Ammon's horn (tissue), 1 donor: ENCODE measurements at places on chromosomes 11 and 22.

- no peak for DNase-seq
Observed at GRCh38 chr11:40370821-40371616, 1088.4 kb downstream of the LRRC4C start.

GRCh38 chr11:24509114-24509513 is 12.3 kb downstream of the LUZP2 start:
- no peak for DNase-seq

DNA sequence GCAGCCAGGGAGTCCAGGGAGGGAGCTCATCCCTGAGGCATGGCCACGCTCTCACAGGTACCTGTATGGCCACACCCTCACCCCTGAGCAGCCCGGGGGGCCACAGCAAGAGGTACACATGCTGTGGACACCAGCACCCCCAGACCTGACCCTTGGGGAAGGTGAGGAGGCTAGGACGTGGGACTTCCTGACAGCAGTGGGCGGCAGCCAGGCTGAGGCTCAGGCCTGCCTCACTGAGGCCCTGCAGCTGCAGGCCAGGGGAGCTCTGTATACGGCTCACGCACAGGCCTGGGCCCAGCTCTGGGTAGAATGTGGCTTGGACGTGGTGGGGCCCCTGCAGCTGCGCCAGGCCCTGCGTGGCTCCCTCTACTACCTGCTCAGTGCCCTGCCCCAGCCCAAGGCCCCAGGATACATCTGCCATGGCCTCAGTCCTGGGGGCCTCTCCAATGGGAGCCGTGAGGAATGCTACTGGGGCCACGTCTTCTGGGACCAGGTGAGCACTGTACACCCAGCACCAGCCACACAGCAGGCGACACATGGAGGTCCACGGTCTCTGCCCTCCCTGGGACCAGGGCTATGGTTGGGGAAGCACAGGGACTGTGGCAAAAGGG is 1.8 kb downstream of the PGGHG start:
- DNase-seq = no peak

DNA sequence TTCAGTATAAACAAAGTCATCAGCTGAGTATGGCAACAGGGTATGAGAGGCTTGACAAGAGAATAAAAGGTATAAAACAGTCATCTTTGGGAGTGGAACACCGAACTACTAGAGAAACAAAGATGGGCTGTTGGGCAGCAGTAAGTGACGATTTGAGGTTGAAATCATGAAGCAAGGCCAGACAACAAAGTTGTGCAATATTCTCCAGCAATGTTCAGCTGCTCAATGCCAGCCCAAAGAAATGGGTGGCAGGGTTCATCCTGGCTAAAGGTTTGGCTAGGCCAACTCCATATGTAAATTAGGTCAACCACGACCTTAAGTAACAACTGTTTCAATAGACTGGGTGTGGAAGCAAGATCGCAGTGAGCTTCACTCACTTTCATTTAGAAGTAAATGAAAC is 6.2 kb downstream of the APIP start:
- DNase-seq = no peak

GRCh38 chr11:46339816-46340215 is 7.4 kb upstream of the DGKZ start:
- DNase-seq = no peak

DNA sequence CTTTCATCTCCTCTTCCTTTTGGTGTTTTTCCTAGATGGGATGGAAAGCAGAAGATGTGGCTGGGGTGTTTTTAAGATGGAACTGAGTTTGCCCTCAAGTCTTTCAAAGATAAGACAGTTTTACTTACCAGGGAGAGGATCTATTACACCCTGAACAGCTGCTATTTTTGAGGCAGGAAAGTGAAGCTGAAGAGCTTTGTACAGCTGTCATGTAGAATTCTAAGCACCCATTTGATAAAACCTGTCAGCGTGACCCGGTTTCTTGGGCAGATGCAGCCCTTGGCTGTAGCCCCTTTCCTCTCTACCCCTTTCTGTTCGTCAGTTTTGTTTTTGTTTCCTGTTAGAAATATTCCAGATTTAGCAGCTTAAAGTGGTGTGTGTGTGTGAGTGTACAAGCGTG is 35.2 kb downstream of the FAT3 start:
- no peak for DNase-seq

DNA sequence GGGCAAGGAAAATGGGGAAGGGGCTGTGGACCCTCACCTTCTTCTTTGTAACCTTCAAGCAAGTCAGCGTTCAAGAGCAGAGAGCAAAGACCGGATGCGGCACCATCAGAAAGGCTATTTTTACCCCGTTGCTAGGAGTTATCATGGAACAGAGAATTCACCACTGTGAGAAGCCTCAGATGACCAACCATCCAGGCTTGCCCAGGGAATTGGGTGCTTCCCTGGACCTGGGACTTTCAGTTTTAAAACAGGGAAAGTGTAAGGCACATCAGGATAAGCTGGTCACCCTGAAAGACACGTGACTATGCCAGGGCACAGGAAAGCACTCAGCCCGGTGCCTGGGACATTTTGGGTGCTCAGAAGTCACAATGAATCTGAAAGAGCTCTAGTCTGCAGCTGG is 10.4 kb downstream of the GALNT18 start:
- DNase-seq = no peak

DNA sequence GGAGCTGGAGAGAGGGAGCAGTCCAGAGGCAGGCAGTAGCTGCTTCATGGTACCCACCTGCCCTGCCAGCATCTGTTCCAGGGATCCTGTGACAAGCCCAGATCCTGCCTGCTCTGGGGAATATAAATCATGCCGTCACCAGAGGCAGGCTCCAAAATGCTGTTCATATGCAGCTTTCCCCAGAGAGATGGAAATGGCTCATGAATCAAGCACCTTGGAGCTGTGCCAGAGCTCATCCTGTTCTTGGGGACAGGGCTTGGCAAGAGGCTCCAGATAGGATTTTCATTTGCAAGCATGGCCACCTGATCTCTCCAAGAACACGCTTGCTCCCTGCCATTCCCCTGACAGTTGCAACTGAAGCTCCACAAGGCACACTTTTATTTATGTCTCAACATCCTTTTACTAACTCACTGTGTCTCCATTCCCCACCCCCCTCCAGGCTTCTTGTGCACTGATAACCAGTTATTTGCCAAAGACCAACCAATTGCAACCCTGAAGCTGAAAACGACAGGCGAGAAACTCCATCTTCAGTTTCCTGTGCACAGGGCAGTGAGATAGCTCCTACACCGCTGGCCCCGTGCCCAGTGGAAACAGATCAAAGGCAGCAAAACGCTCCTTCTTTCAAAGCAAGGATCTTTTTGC is 115.8 kb upstream of the PITPNB start:
- DNase-seq = peak; percentile 82

DNA sequence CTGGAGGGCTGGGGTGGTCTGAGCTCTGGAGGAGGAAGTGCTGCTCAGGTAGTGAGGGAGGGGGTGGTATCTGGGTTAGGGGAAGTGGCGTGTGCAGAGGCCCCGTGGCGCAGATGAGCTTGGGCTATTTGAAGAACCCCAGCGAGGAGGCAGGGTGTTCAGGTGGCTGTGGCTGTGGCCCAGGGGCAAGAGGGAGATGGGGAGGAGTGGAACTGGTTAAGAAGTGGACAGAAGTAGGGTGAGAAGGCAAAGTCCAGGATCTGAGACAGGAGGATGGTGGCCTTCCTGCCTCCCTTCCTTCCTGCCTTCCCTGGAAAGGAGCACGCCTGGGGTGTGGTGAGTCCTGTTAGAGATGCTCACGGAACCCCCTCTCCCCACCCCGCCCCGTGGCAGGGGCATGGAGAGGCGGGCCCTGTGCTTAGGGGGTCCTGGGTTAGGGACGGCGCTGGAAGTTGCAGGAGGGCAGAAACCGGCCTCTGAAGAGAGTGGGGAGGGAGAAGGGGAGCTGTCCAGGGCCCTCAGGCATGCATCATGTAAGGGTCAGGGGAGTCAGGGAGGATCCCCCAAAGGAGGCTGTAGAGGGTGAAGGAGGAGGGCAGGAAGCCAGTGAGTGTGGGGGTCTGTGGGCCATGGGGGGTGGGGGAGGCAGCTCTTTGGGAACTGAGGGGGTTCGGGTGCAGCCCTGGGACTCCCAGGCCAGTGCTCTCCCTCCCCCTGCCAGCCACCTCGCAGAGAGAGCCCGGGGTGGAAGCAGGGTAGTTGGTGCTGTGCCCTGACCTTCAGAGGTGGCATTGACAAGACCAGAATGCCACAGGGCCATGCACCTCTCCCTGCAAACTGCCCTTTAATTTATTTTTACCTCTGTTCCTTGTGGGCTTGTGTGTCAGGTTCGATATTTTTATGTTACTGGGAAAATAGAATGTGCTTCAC is 63.7 kb upstream of the PARVG start:
- no peak for DNase-seq

DNA sequence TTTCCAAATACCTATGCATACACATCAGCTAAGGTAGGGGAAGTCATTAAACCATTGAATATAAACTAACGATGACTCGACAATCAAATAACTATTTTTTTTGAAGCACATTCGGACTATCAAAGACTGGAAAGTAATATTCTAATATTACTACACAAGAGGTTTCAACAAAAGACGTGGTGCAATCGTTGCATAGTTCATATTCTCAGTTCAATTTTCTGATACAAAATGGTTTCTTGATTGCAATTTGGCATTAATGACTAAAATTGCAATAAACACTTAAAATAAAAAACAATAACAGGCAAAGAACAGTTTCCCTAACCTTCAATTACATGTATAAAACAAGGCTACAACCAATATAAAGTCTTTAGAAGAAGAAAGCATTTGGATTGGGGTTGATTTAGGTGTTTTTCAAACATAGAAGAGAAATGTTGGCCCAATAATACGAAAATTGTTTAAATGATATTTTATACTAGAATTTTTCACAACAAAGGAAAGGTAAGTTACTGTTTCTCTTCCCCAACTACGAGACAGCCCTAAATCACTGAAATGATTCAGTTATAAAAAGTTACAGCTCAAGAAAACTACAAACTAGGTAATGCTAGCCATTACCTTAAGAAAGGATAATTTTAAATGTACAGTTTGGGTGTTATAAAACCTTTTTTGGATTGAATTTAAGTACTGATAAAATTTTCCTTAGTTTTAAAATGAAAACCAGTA is 17.6 kb downstream of the BLID start:
- no peak for DNase-seq

DNA sequence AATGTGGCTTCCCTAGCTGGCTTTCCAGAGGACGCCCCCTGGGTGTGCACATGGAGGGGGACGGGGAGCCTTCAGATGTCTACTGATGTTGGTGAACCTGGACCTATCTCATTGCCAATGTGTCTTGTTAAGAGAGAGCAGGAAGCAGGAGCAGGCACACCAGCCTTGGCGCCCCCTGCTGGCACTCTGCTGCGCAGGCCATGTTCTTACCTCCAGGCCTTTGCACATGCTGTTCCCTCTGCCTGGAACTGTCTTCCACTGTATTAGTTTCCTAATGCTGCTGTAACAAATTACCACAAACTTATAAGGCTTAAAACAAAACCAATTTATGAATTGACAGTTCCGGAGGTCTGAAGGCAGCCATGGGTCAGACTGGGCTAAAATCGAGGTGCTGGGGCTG is 23.6 kb upstream of the MN1 start:
- no peak for DNase-seq

- DNase-seq = no peak
Observed at GRCh38 chr11:70127653-70128434, 49.7 kb downstream of the ANO1 start.

DNA sequence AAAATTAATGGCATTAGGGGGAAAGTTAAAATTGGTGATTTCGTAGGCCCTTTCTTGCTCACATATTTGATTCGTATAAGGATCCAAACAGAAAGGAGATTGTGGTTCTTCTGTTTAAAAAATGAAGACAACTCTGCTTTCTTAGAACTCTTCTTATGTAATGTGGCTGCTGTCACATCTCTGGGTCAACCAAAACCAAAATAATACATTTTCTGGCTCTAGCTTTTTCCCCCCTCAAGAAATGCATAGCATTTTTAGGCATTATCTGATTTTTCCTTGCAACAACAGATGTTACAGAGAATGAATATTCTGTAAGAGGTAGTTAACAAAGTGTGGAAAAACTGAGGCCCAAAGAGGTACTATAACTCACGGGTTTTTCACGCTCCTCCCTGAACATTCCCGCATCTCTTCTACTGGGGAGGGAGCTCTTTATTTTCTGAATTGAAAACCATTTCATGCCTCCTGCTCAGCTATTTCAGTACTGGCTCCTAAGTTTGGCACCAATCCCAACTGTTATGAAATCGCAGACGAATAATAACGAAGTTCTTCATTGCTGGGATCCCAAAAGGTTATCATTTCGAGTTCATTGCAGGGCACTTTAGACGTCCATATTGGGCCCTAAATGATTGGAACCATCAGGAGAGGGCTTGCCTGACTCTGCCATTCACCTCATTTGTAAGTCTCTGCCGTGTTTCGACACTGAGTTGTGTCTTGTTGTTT is 17.1 kb downstream of the GRAP2 start:
- DNase-seq = no peak

DNA sequence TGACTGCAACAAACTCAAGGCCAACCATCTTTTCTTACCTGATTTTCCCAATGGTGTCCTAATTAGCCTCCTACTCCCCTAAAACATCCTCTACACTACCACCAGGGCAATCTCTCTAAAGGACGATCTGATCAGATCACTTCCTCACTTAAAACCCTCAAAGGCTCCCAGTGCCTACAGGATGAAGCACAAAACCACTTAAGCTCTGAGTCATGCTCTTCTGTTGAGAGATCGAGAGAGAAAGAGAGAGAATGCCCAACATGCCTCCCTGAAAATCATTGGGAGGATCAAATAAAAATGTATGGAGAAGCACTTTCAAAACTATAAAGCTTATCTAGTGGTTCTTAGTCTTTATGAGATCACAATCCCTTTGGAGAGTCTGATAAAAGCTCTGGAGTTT is 171.1 kb downstream of the CADM1 start:
- no peak for DNase-seq

DNA sequence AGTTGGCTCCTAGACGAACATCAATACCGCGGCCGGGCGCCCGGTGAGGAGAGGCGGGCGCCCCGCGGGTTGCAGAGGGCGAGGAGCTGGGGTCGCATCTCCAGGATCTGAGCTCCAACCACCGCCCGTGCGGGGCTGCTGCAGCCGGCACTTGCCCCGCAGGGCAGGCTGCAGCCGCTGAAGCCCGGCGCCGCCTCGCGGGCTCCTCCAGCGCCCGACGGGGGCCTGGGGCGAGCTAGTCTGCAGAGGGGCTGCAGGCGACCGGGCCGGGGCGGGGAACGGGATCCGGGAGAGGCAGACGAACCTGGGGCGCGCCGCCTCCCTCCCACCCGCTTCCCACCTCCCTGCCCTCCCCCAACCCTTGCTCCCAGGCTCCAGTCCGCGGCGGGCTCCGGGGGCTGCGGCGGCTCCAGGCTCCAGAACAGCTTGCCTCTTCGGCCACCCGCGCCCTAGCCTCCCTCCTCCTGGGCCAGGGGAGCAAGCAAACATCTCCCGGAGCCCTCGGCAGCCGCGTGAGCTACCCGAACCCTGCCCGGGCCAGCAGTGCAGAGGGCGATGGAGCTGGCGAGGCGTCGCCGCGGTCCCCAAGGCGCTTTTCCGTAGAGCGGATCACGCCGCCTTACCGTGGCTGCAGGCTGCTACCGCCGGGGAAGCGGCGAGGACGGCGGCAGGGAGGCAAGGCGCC is 802 bp downstream of the TENM4 start:
- peak; percentile 46 for DNase-seq

GRCh38 chr11:50298182-50298988 is 265.7 kb downstream of the OR4C45 start:
- DNase-seq = no peak

GRCh38 chr11:61007383-61007955 is 36.0 kb downstream of the CD6 start:
- DNase-seq = no peak

GRCh38 chr22:38412435-38413084 is 42.4 kb downstream of the KCNJ4 start:
- no peak for DNase-seq
